ENCODE measurements at places on chromosomes 16 and 17.

DNA sequence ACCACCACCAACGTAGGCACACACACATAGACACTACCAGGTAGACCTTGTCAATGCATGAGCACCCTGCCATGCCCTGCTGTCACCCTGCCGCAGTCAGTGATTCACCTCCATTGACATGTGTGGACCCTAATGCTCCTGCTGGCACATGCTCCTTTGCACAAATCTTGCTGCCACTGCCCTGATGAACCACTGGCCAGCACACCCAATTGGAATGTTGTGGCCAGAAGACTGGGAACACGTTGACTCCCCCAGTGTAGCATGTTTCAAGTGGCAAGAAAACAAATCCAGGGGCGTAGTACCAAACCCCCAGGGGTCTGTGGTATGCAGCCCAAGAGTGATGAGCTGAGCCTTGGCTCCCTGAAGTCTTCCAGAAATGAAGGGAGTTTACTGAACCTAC lies 486.4 kb upstream of the KIF2B start:
- peak; percentile 61 for DNase-seq

GRCh38 chr17:37796076-37796475 lies 51.2 kb upstream of the HNF1B start:
- DNase-seq = no peak

DNA sequence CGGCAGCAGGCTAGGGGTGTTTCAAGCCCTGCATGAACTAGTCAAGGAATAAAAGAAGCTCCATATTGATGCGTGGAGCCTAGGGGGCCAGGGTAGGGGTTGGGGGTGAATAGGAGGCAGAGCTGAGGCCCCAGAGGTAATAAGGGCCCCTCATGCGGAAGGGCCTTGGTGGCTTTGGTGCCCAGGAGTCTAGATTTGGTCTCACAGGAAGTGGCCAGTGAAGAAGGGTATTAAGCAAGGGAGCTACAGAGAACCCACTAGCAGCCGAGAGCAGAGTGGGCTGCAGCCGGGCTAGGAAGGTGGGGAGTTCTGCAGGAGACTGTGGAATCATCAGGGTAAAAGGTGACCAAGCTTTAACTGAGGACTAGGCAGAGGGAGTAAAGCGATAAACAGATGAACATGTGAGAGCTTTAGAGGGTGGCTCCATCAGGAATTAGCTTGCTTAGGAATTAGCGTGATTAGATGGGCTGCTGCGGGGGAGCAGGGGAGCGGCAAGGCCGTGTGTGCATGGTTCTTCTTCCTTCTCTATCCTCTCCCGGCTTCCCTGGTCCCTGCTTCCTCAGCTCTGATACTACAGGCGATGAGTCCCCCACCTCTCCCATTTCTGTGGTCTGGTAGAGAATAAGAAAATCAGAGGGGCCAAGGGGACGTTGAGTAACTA lies 9.8 kb downstream of the GNGT2 start:
- DNase-seq = no peak

GRCh38 chr17:6711681-6712057 lies 1.5 kb downstream of the SLC13A5 start:
- no peak for DNase-seq

DNA sequence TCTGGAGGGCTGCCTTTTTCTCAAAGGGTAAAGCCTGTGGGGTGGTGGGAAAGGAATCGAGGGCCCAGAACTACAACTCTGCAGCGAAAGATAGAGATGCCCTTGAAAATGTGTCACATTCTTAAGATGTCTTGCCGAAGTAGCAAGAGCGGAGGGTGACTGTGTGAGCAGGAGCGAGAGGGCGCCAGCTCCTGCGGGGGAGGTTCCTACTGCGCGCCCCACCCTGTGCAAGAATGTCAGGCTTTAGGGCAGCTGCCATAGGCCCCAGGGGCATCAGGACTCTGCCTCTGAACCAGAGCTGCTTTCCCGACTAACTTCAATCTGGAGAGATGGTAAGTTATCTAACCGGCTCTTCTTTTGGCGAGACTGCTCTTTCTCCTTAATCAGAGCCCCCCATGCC lies 11.8 kb upstream of the ITGAE start:
- no peak for DNase-seq

All from urothelium cell line (cell line).